Osteoblast (primary cell): ENCODE measurements at places on chromosomes 2 and 18. TPM values are rescaled to one million over a fixed set of nuclear protein-coding genes. Genes with fewer than 3 reads are reported as not detected.

SGO2 gene
- 3.2 and 4.0 TPM in 2 replicates for total RNA-seq

RNF25 gene
- 32.4 and 41.6 TPM in 2 replicates for total RNA-seq

- no peak for DNase-seq
These were observed 271.8 kb downstream of the GLI2 start for GRCh38 chr2:121007490-121007853.

DNA sequence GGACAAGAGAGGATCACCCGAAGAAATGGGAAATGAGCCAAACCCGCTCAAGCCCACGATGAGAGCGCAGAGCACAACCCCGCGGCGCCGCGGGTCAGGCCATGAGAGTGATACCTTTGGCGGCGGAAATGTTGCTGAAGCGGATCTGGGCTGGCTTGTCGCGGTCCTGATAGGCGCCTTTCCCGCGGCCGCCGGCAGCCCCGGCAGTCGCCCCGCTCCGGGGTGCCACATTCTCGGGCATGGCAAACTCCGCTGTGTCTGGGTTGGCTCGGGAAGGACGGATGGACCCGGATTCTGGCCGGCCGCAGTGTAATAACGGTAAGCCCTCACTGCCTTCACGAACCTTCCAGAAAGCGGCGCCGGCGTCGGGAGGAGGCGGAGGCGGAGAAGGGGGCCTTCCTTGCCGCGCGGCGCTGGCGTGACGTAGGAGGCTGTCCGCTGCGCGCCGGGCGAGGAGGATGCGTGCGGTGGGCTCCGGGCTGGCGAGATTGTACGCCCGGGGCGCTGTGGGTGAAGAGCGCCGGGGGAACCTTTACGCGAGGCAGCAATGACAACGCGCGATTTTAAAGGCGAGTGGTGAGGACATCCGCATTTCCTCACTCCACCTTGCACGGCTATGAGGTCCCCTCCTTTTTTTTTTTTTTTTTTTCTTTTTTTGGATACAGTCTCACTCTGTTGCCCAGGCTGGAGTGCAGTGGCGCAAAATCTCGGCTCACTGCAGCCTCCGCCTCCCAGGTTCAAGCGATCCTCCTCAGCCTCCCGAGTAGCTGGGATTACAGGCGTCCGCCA lies at the start of gene CCT4:
CCT4 (minus strand) TSS at position 390 of the 789 bp plus-strand sequence; CDS start at position 241, 149 bp downstream.
- peak; percentile 89 for DNase-seq

ABCB11 gene
- total RNA-seq: under 0.01 TPM in 1 of 2 replicates, not detected in the other

C2orf80 gene
- total RNA-seq: not detected in 2 replicates

ATOH8 gene
- total RNA-seq: 18.6 and 35.1 TPM in 2 replicates
